ENCODE measurements at places on chromosomes 4 and X. TPM values are rescaled to one million over a fixed set of nuclear protein-coding genes. Genes with fewer than 3 reads are reported as not detected.
A peak's percentile ranks its signal among the peaks of the same experiment; 100 is the strongest.

- no peak overlapping the region for H3K4me3 ChIP-seq
- no peak overlapping the region for H3K27ac ChIP-seq
- no peak for DNase-seq
- no peaks in the 10 kb centered on the region for H3K4me1 ChIP-seq
- H3K36me3 ChIP-seq: peaks cover 6% of the 10 kb centered on the region
Measured at GRCh38 chr4:83510442-83510841, 25.5 kb upstream of the GPAT3 start.

- peak overlapping the region; percentile 69 for H3K27ac ChIP-seq
- H3K4me3 ChIP-seq: no peak overlapping the region
- no peaks in the 10 kb centered on the region for H3K4me1 ChIP-seq
- H3K27me3 ChIP-seq: peaks cover 31% of the 10 kb centered on the region
- H3K36me3 ChIP-seq: no peaks in the 10 kb centered on the region
Measured at GRCh38 chrX:54492340-54492739, 3.7 kb downstream of the FGD1 start.

Gene FGA
- not detected for total RNA-seq

Gene CCSER1
- 0.74 TPM for total RNA-seq

Data from MCF 10A (cell line).